Progenitor cell of endocrine pancreas (in vitro differentiated cells): ENCODE measurements at places on chromosomes 7 and 10. TPM values are rescaled to one million over a fixed set of nuclear protein-coding genes. Genes with fewer than 3 reads are reported as not detected.

- no peak for DNase-seq
Observed at GRCh38 chr10:122464250-122464510, 2.8 kb downstream of the HTRA1 start.

GRCh38 chr7:988963-989529 lies 6.1 kb downstream of the CYP2W1 start:
- no peak for DNase-seq

DNA sequence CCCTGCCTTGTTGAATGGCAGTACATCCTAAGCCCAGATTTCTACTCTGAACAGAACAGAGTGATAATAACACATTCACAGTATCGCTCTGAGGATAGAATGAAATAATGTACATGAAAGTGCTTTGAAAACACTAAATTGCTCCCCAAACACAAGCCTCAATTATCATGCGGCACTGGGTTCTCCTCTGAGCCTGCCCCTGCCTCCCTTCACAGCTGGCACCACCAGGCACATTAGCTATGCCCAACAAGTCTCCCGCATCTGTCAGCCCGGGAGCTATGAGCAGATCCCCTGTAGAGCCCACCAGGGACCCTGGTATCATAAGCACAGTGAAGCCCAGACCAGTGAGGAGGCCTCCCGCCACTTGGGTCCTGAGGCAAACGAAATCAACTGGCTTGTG lies 405.5 kb downstream of the GRID1 start:
- no peak for DNase-seq

DNA sequence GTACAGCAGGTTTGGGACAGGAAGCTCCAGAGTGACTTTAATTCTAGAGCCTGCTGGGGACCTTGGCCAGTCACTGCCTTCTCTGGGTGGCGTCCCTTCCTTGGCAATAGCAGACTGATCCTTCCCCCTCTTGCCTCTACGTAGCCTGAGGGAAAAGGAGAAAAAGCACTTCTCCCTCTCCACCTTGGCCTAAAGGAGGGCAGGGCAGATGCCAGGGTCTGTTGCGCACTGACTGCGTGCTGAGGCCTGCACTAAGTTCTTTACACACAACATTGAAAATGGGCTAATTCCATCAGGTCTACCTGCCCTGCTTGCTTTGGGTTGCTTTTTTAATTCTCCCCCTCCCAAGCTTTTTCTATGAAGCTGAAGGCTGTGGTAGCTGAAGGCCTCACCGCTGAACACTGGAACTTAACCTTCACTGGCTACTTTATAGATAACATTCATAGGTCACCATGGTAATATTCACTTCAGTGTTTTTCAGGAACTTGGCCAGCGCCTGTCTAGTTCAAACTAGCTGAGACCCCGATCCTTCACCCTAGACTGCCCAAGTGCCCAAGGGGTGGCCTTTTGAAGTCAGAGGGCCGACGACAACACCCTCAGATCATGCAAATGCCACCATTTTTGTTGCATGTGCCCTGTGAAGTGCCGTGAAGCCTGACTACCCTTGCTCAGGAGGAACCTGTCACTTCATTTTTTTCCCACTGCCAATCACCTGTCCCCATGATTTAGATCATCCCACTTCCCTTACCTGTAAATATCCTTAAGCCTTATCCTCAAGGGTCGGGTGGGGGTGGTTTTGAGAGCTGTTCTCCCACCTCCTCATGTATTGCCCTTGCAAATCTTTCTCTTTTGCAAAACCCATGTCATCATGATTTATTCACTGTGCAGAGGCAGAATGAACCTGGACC lies 28.7 kb downstream of the PRF1 start:
- no peak for DNase-seq

- no peak for DNase-seq
Observed at GRCh38 chr7:66741710-66742049, 1.1 kb downstream of the RABGEF1 start.

- DNase-seq: no peak
Observed at GRCh38 chr10:15313843-15314242, 57.2 kb downstream of the FAM171A1 start.

- DNase-seq: no peak
Observed at GRCh38 chr7:117982071-117983055, 109.1 kb upstream of the CTTNBP2 start.

DNA sequence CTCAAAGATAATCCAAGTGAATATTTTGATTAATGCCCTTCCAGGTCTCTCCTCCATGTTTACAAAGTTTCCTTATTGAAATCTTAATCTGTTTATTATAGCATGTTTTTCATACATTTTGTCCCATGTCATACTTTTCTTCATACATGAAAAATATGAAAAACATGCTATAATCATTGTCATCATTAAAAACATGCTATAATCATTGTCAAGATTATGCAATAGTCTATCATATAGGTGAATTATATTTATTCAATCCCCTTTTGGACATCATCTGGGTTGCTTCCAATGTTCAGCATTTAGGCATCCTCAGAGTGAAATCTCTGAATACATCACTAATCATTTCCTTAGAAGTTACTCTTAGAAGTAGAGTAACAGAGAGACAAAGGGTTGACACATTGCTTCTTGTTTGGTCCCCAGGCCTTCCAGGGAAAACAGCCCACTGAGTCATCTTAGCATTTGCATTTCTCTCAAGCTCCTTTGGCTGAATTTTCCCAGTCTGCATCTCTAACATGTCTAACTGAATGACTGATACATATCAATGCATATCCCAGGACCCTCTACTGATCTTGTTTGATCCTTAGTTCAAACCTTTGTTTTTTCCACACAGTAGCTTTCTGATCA lies 87.0 kb downstream of the SGMS1 start:
- no peak for DNase-seq

- no peak for DNase-seq
Observed at GRCh38 chr10:6191569-6191968, 11.2 kb upstream of the PFKFB3 start.

DNA sequence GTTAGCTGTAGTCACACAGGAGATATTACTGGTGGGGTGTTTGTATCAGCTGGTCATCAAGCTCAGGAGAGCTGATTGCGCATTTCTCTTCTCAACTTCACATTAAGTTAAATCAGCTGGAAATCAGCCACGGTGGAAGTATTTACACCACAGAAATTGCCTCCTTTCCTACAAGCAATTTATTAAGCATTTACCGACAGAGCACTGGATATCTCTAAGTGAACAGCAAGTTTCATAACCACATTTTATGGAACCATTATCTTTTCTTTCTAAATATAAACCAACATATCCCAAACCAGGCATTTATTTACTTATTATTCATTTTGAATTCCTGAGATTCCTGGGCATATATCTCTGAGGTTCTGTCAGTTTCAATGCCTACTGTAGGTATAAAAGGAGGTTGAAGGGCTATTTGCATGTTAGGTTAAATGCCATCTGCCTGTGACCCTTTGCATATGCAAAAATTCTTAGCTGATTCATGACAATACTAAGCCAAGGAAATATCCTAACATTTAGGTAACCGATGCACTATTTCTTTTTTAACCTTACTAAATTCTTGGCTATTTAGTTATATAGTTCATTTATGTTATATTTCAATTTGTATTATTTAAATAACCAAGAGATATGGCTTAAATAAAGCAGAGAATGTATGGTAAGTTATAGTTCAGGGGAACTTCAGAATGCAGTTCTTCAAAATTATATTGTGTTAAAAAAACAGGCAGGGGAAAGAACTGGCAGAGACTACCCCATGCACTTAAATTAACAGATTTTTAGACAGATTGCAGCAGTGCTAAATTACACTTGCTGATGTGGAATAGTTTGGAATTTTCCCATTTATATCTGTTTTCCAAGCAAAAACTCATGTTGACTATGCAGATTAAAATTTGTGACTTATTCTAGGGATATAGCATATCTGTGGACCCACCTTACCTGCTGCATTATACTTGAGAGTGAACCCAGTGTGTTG lies 56.8 kb downstream of the DYNC1I1 start:
- no peak for DNase-seq

GRCh38 chr7:12257582-12257981 lies 46.5 kb downstream of the TMEM106B start:
- no peak for DNase-seq

DNA sequence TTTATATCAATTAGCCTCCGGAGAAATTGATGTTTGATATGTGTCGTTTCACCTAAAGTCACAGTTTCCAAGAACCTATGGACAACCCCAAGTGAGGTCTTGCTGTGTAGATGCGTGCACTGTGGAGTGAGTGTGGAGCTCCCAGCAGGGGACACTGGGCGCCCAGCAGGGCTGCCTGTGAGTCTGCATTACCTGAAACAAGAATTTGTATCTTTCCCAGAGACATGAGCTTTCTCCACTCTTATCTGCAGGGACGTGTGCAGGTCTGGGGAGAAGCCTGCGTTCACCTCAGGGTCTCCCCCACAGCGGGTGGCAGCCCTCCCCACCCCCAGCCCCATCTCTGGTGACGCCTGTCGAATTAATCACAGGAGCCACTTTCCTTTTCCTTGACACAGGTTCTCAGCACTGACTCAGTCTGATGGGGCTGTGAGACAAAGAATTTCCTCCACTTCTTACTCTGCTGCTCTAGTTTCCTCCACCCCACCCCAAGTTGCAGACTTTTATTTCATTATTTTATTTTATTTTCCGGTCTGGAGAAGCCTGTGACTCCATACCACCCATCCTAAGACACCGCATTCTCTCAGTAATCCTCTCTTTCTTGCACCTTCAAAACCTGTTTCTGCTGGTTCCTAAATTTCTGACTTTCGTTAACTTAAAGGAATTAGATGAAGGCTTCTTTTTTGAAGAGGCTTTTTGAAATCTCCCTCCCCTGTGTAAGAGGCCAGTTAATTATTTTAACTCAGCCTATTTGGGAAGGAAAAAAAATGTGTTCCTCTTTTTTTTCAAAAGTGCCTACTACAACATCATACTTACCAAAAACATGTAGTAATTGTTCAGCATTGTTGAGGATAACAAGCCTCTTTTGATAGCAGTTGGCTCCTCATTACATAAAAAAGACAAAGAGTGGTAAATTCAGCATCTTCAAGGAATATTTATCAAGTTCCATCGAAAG lies 17.0 kb upstream of the INSIG1 start:
- no peak for DNase-seq

DNA sequence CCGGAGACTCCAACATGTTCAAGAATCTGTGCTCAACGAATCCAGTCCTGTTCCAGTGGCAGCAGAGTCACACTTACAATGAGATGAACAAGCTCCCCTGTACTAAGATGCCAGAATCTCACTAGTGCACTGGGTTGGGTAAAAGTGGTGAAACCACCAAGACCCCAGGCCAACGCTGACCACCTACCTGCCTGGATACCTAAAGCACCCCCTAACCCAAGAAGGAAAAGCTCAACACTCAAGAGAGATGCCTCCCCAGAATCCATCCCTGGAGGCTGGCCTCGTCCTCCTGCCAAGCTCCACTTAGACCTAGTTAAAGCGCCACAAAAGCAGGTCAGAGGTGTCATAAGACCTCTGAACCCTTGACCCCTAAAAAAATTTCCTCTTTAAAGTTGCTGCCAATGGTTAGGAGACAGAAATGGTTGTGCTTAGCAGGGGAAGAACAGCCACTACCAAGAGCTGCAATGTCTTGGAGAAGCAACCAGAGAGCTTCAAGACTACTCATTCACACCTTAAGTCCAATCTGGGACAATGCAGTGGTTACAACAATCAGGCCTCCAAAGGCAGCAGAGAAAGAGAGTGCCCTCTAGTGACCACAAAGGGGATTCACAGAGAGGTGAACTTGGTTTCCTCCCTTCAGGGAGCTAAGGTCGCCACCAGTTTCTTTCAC lies 94.6 kb upstream of the MACROH2A2 start:
- no peak for DNase-seq

DNA sequence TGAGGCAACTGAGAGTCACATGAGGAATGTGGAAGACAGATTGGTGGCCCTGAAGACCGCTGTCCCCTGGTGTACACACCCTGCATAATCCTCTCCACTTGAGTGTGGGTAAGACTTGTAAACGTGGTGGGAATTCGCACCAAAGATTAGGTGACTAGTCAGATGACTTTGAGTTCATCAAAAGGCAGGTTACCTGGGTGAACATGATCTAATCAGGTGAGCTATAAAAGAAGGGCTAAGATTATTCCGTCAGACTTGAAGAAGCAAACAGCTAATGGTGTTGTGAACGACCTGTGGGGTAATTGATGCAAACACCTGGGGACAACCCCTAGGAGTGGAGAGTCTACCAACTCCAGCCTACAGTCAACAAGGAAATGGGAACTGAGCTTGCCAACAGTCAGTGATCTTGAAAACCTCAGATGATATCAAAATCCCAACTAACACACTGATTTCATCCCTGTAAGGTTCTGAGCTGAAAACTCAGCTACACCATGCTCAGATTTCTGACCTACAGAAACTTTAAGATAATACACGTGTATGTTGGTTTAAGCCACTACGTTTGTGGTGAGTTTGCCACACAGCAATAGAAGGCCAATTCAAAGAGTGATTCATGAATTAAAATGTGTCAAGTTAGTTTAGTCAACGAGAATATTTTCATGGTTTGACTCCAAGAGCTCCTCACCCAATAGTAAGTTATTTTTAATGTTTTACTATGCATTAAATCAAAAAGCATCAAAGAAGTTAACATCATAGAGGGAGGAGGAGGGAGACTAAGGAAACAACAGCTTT lies 16.7 kb downstream of the PRTFDC1 start:
- DNase-seq: no peak

DNA sequence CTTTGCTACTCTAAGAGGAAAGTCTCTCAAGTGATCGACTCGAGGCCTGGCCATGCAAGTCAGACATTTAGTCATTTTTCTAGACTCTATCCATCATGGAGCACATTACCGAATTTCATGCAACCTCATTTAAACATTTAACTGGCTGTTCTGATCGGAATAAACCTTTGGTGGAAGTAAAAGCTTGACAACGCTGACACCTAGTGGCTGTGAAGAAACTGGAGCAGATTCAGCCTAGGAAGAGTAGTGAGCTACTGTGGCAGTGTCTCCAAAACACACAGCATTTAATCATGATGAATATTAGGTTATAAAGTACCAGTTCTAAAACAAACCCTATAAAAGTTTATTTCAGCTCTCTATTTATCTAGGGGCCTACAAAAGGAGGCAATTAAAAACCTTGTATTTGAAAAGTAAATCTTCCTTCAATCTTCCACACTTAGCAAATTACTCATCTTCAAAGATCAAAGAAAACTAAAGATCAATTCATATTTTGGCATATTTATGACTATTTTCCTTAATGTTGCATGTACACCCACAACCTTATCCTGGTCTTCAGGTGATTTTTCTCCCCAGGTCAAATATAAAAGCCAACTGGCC lies 175.0 kb downstream of the CTNNA3 start:
- DNase-seq: no peak

- no peak for DNase-seq
Observed at GRCh38 chr7:138500892-138501291, 40.8 kb downstream of the TRIM24 start.

The ZNRF2 gene
- total RNA-seq: 13.8 and 14.4 TPM in 2 replicates

The FAM180A gene
- total RNA-seq: not detected in 2 replicates

The KMT2E gene
- total RNA-seq: 107 TPM in 2 replicates

The RNF32 gene
- total RNA-seq: 1.6 and 2.8 TPM in 2 replicates

The ZNF25 gene
- 2.6 and 2.9 TPM in 2 replicates for total RNA-seq

The ZNF3 gene
- 91.8 and 95.1 TPM in 2 replicates for total RNA-seq

The FGFR2 gene
- total RNA-seq: 146 and 149 TPM in 2 replicates

The BLNK gene
- total RNA-seq: 1.6 and 1.8 TPM in 2 replicates

The UTF1 gene
- not detected in 2 replicates for total RNA-seq

The EIF5AL1 gene
- 0.11 and 0.12 TPM in 2 replicates for total RNA-seq

The LRCH4 gene
- total RNA-seq: 76.6 and 82.7 TPM in 2 replicates

The VAX1 gene
- total RNA-seq: not detected in 2 replicates

The IL15RA gene
- 0.48 and 1.5 TPM in 2 replicates for total RNA-seq

The MGMT gene
- 13.6 and 17.3 TPM in 2 replicates for total RNA-seq
